ENCODE measurements at places on chromosomes 7 and 10.

DNA sequence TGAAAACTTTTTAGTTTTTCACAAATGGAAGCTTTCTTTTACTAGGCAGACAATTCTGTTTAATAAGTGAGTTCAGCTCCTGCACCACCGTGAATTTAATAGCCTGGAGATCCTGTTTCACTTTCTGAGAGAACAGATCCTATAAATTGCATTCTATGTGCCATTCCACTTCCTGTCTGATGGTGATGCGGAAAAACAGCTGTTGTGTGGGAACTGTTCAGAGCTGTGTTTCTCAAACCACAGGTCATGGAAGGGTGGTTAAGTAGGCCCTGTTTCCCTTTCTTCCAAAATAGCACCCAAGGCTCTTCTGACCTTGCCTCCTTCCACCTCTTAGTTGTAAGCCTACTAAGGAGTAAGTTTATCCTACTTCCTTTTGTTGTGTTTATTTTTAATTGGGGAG, 97.2 kb upstream of the DKK1 start:
- DNase-seq = no peak

GRCh38 chr7:22997871-22998518, 15.9 kb downstream of the HYCC1 start:
- no peak for DNase-seq

GRCh38 chr7:127980901-127981300, 50.3 kb downstream of the LRRC4 start:
- no peak for DNase-seq

GRCh38 chr7:131173145-131173890, 154.4 kb upstream of the MKLN1 start:
- DNase-seq = no peak

- no peak for DNase-seq
These were observed 132.2 kb upstream of the PLXNA4 start for GRCh38 chr7:132708470-132708869.

DNA sequence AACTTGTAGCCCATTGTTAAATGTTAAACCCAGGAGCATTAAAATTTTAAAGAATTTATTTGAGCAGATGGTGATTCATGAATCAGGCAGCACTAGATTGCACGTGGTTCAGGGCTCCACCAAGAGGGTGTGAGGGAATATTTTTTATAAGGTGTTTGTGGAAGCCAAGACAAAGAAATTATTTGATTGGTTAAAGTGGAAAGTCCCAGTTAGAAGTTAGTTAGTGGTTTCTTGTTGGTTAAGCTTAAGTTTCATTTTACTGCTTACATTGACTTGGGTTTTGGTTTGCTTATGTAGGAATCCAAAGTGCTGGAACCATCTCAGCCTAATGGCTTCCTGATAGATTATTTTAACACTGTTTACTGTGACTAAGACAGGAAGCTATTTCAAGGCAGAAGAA, 906.2 kb downstream of the LRMDA start:
- no peak for DNase-seq

DNA sequence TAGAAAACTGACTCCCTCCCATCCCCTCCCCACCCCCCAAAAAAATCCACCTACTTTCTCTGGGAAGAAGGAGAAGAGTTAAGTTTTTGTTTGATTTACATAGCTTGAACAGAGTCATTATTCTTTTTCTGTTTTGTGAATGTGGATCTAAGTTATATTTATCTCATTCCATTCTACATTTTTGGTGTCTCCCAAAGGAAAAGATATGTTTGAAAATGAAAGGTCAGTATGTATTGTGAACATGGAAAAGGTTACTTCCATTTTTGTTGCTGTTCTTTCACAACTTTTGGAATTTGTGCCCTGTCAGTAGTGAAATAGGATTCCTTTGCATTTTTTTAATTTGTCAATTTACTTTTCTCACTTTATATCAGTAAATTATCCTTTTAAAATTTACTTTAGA, 547.9 kb downstream of the SUGCT start:
- DNase-seq = no peak

Data from activated CD4-positive, alpha-beta T cell treated with anti-CD3 and anti-CD28 coated beads, Interleukin-10, Interleukin-2, amounts not matched to agents 100 ng/mL and 50 ng/mL, durations not matched to agents 16 hours and 8 hours (primary cell).